Glutamatergic neuron (in vitro differentiated cells): ENCODE measurements at places on chromosomes 1 and 21. TPM values are rescaled to one million over a fixed set of nuclear protein-coding genes. Genes with fewer than 3 reads are reported as not detected.

DNA sequence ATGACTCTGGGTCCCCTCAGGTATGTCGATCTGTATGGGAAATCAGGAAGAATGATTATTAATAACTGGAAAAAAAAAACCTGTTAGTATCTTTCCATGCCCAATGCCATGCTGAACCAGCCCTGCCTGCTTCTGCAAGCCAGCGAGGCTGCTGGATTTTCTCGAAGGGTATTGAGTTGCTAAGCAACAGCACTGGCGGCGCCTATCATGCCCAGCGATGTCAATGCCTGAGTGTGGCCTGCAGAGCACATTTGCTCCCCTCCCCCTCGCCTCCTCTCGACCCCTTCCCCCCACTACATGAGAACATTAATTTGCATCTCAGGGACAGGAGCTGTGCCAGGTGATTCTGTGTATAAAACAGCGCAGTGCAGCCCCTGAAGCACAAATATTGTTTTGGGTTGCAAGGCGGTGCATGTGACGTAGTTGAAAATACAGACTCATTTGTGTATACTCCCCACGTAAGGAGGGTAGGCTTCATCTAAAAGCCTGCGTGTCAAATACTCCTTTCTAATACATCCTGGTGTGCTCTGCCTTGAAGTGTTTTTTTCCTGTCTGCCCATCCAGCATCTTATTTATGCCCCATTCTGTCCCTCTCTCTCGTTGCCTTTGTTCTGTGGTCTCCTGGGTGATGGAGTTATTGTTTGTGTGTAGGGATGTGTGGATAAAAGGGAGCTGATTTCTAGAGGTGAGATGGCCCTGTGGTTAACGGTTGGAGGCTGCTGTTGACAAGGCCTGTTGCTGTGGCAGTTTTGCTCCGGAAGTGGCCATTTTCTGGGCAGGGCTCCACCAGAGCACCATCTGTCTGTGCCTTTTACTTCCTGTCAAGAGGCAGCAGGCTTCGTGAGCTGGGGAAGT lies 32.7 kb upstream of the ATP5PO start:
- peaks cover 3% of the 10 kb centered on the region for H3K27me3 ChIP-seq
- peak overlapping the region; percentile 11 for H3K27ac ChIP-seq
- H3K4me1 ChIP-seq, result peaks cover 17% of the 10 kb centered on the region
- H3K36me3 ChIP-seq, result peaks cover 10% of the 10 kb centered on the region
- peak overlapping the region; percentile 12 for H3K4me3 ChIP-seq

DNA sequence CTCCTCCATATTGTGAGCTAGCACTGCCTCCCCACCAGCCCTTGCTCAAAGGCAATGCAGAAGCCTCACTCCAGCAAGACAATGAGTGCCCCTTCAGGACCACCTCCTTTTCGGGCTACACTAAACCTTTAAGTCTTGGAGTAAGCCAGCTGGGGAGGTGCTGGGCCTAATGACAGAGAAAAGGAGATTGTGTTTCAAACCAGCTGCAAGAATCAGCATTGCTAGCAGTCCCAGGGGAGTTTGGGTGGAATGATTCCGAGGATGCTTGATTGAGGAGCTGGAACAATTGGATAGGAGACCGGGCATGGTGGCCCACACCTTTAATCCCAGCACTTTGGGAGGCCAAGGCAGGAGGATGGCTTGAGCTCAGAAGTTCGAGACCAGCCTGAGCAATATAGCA lies 54.1 kb upstream of the GPR37L1 start:
- no peak overlapping the region for H3K27ac ChIP-seq
- no peak for DNase-seq
- peaks cover 12% of the 10 kb centered on the region for H3K27me3 ChIP-seq
- peaks cover 12% of the 10 kb centered on the region for H3K4me1 ChIP-seq

DNA sequence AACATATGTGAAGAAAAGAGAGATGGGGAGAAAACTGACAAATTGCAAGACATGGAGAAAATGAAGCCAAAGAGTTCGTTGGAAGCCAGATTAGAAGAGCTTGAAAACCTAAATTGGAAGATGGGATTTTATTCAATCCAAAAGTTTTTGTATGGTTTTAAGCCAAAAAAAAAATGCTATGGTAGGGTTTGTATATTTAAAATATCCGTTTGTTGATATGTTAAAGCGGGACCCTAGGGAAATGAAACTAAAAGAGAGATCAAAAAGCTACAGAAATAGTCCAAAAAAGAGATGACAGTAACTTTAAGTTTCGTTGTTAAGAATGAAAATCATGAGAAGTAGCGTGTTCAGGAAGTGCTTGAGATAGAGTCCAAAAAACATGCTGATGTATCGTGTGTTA lies 617.7 kb upstream of the ADGRL2 start:
- H3K4me3 ChIP-seq, result no peak overlapping the region
- no peak for DNase-seq
- no peaks in the 10 kb centered on the region for H3K36me3 ChIP-seq

The RAP1GAP gene
- total RNA-seq, result 4.8 TPM

- H3K36me3 ChIP-seq, result no peaks in the 10 kb centered on the region
- peak overlapping the region; percentile 60 for H3K4me3 ChIP-seq
- peaks cover 14% of the 10 kb centered on the region for H3K4me1 ChIP-seq
- H3K27ac ChIP-seq, result peak overlapping the region; percentile 48
- DNase-seq, result peak; percentile 36
Measured at GRCh38 chr1:37561133-37562132, 4.7 kb downstream of the DNALI1 start.

The NHLH2 gene
- total RNA-seq, result 255 TPM

The FAM3B gene
- total RNA-seq, result not detected

DNA sequence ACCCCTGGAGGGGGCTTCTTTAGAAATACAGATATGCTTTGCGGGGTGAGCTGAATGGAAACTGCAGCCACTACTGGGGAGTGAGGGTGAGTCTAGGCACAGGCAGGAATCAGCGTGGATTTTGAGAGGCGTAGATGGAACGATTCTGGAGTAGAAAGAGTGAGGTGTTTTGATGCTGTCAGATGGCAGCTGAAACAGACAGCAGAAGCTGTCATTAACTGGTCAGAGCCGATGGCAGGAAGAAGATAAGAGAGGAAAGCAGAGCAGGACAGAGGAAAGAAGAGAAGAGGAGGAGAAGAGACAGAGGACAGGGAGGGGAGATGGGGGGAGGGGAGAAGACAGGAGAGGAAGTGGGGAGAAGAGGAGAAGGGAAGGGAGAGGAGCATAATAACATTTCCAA lies 138.5 kb downstream of the LRIG2 start:
- no peak for DNase-seq
- no peak overlapping the region for H3K4me3 ChIP-seq
- H3K36me3 ChIP-seq, result peaks cover 10% of the 10 kb centered on the region
- H3K27me3 ChIP-seq, result no peaks in the 10 kb centered on the region
- H3K27ac ChIP-seq, result no peak overlapping the region

- H3K4me3 ChIP-seq, result peak overlapping the region; percentile 76
- DNase-seq, result peak; percentile 35
- peak overlapping the region; percentile 77 for H3K27ac ChIP-seq
- peaks cover 5% of the 10 kb centered on the region for H3K27me3 ChIP-seq
- H3K4me1 ChIP-seq, result peaks cover 16% of the 10 kb centered on the region
Measured at GRCh38 chr21:44815852-44816628, 1.8 kb downstream of the SUMO3 start.

The MRPL37 gene
- total RNA-seq, result 50.9 TPM

- H3K36me3 ChIP-seq, result peaks cover 7% of the 10 kb centered on the region
- peaks cover 16% of the 10 kb centered on the region for H3K4me1 ChIP-seq
- no peak for DNase-seq
- H3K27me3 ChIP-seq, result no peaks in the 10 kb centered on the region
- H3K27ac ChIP-seq, result no peak overlapping the region
Measured at GRCh38 chr1:240019524-240019923, 72.2 kb upstream of the FMN2 start.
